ENCODE measurements at places on chromosomes 5 and 9. TPM values are rescaled to one million over a fixed set of nuclear protein-coding genes. Genes with fewer than 3 reads are reported as not detected.

Gene STK32A
- 1.2 TPM for total RNA-seq

Gene SPINK7
- total RNA-seq: not detected

- DNase-seq: no peak
Observed at GRCh38 chr9:71213633-71214032, 92.2 kb upstream of the TRPM3 start.

Gene IL3
- total RNA-seq: not detected

DNA sequence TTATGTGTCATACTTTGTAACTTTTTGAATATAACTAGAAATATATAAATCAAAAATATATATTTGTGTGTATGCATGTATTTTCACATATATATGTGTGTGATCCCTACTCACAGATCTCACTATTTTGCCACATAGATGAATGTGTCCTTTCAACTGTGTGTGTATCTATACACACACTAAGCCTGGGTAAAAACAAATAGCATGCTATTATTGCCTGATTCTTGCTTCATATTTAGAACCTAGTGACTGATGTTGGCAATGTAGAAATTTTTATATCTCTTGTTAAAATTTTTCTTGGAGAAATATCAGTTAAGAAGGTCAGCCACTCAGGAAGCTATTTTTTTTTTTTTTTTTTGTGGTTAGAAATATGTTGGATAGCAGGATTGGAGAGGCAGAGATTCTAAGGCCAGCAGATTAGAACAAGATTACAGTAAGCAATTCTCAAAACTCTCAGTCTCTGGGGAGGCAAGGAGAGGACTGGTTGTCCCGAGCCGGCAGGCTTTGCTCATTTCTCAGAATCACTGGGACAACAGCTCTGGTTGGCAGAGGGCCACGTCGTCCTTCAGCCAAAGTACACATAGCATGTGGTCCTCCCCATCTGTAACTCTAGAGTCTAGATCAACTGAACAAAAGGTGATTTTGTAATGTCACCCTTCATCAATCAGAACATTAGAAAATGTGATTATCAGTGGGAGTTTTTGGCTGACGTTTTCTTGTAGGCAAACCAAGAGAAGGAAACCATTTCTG is 19.7 kb downstream of the C6 start:
- peak; percentile 97 for DNase-seq

- DNase-seq: no peak
Observed at GRCh38 chr9:18726546-18726945, 252.6 kb downstream of the ADAMTSL1 start.

GRCh38 chr5:170425731-170426130 is 36.6 kb upstream of the KCNMB1 start:
- DNase-seq: no peak
